H9 (cell line): ENCODE measurements at places on chromosomes 1 and 21.
A peak's percentile ranks its signal among the peaks of the same experiment; 100 is the strongest.

- DNase-seq = no peak
Measured at GRCh38 chr1:205630241-205630640, 1.6 kb downstream of the ELK4 start.

DNA sequence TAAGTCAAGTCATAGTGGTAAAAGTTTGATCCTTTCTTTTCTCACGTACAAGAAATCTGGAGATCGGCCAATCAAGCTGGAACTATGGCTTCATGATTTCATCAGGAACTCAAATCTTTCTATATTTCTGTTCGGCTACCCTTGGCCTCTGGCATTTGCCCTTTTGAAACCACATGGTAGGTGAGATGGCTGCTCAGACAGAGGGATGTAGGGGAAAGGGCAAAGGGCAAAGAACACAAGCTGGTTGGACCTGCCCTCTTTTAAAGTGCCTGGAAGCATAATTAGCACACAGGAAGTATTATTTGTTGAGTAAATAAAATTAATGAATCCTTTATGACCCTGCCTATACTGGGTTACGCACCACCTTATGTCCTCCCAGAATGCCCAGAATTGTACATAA lies 11.5 kb upstream of the RGS1 start:
- no peak for DNase-seq

GRCh38 chr21:36105327-36105842 lies 29.5 kb upstream of the CBR3 start:
- no peak for DNase-seq

DNA sequence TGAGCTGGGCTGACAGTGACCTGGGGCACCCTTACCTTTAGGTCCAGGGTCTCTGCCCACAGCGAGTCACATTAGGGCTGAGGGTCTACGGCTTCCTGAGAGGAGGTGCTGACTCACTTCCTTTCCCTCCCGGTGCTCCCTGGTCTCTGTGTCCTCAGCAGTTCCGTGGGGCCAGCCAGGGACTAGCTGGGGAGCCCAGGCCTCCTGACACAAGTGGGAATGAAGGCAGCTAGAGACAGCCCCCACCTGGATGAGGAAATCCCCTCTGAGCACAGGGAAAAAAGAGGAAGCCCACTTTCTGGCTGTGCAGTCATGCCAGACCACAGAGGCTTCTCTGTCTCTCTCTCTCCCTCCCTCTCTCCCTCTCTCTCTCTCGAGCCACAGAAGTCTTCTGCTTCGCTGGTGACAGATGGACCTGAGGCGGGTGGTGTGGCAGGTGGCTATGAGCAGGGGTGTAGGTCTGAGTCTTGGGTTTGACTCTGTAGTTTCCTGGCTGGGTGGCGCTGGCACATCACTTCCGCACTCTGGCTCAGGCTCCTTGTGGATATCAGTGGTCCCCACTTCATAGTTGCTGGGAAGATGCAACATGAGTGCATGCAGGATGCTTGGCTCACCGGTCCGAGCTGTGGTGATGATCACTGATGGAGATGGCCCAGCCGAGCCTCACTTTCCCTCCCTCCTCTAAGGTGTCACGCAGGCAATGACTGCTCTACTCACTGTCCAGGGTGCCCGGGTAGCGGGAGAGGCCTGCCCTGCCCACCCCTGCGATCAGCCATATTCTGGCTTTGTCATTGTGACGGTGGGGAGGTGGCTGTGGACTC lies 3.5 kb downstream of the SLC66A1 start:
- no peak for DNase-seq

- no peak for DNase-seq
Measured at GRCh38 chr21:31141389-31142000, 103.2 kb upstream of the KRTAP19-8 start.

DNA sequence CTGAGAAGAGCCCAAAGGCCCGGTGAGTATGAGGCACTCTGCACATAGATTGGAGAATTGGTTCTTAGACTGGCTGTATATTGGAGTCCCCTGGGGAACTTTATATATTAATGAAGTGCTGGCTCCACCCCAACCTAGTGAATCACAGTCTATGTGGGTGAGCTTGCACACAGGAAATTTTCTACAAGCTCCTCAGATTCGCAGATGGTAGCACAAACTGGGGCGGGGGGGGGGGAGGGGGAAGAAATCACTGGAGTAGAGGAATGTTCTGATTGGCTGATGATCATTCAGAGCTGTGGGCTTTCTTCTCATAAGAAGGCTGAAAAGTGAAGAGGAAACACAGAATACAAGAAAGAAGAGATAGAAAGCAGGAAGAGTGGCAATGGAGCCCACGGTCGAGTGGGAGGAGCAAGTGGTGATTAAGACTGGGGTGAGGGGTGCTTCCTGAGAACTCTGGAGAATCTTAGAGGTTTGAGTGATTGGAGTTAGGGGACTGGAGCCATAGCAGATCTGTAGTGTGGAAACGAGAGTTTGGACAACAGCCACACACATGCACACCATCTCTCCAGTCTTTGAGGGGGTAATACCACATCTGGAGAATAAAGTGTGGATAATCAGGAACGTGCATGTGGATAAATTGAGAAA lies 465.9 kb upstream of the DAB1 start:
- no peak for DNase-seq

DNA sequence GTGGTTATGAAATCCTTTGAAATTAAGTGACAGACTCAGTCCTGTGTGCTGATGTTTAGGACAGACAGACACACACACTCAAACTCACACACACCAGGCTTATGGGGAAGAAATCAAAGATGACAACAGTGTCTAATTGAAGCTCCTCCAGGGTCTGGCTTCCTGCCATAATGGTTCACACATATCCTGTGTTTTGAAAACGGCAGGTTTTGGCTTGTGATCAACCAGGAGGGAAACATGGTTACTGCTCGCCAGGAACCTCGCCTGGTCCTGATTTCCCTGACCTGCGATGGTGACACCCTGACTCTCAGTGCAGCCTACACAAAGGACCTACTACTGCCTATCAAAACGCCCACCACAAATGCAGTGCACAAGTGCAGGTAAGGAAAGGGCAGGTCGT lies 4.6 kb downstream of the MTARC1 start:
- DNase-seq = no peak

- no peak for DNase-seq
Measured at GRCh38 chr1:66258404-66259105, 275.4 kb upstream of the SGIP1 start.

- no peak for DNase-seq
Measured at GRCh38 chr1:196660852-196661251, 9.0 kb downstream of the CFH start.

GRCh38 chr1:206507284-206508129 lies at the start of gene RASSF5:
Gene RASSF5, plus strand, starts transcription at chr1:206507531. Its CDS starts 72 bp downstream, at chr1:206507603.
- DNase-seq = peak; percentile 93

DNA sequence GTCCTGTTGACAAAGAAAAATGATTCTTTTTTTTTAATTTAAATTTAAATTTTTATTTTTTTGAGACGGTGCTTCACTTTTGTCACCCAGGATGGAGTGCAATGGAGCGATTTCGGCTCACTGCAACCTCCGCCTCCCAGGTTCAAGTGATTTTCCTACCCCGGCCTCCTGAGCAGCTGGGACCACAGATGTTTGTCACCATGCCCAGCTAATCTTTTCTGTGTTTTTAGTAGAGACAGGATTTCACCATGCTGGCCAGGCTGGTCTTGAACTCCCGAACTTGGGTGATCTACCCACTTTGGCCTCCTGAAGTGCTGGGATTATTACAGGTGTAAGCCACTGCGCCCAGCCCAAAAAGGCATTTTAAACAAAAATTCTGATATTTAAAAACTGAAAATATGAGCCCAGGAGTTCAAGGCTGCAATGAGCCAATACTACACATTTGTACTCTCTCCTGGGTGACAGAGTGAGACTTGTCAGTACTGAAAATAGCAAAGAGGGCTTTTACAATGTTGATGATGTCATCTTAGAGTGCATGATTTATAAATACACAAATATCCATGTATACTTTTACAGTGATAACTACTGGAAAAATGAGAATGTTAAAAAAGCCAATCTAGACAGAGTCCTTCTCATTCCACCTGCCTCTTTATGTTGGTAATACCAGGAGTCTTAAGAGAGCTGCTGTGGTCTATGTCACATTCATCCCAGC lies 56.0 kb upstream of the STUM start:
- no peak for DNase-seq

DNA sequence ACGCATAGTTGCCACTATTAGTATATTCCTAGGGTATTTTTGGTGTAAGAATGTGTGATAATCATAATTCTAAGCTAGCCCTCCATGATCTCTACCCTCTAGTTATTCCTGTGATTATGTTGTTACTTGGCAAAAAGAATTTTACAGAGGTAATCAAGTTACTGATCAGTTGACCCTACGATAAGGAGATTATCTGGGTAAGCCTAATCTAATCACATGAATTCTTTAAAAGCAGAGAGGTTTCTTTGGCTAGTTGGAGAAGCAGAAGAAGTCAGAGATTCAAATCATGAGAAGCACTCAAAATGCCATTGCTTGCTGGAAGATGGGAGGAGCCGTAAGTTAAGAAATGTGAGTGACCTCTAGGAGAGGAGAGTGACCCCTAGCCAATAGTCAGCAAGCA lies 72.7 kb downstream of the RPE65 start:
- DNase-seq = no peak

DNA sequence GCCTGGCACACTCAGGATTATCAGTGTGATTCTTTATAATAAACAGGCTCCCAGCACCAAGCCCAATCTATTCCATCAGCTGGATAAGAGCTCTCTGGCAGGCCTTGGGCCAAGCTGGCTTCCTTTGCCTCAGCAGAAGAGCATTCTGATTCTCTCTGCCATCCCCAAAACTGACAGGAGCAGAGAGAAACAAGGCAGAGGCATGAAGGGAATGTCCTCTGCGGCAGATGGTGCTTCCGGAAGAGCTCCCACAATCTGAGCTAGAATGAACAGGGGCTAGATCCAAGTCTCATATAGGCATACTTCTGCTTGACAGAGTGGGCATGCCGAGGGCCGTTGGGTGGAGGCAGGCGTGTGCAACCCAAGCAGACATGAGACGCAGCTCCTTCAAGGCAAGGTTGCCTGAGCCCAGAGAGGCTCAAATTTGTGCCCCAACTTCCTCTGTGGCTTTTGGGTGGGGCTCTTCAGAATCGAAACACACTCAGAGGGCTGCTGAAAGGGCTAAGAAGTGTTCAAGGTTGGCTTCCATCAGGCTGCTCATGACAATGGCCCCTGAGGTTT lies 4.0 kb downstream of the CAPN2 start:
- DNase-seq = no peak

- no peak for DNase-seq
Measured at GRCh38 chr21:38916214-38916964, 110.7 kb downstream of the ETS2 start.

DNA sequence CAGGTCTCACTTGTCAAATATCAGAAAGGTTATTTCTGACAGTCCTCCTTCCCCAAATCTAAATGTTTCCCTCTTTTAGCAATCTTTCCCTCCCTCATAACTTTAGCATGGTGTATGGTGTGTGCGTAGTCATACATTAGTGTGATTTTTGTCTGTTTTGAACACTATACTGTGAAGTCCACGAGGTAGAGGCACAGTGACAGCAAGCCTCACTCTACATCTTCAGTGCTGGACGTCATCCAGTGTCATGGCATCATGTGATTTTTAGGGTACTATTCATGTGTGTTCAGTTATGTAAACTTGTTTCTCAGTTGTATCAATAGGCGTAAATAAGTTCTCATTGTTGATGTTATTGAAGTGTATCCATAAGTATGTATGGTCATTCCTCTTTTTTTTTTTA lies 39.1 kb downstream of the DYRK1A start:
- DNase-seq = no peak

DNA sequence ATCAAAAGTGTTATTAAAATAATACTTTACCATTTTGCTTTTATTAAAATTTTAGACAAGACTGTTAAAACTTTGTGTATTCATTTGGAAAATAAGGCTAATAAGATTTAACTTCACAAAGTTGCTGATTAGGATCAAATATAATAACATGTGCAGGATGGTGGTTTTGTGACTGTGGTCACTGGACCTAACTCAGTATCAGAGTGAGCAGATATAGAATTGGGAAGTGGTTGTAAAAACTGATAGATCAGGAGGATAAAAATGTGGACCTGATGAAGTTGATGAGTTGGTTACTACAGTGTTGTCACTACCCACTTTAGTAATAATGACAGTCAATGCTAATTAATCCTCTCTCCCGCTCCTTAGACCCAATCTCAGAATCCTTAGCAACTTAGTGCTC lies 186.4 kb downstream of the AKT3 start:
- no peak for DNase-seq

GRCh38 chr21:35099310-35099709 lies 50.2 kb upstream of the RUNX1 start:
- no peak for DNase-seq

- no peak for DNase-seq
Measured at GRCh38 chr1:184472136-184472535, 85.3 kb downstream of the C1orf21 start.

DNA sequence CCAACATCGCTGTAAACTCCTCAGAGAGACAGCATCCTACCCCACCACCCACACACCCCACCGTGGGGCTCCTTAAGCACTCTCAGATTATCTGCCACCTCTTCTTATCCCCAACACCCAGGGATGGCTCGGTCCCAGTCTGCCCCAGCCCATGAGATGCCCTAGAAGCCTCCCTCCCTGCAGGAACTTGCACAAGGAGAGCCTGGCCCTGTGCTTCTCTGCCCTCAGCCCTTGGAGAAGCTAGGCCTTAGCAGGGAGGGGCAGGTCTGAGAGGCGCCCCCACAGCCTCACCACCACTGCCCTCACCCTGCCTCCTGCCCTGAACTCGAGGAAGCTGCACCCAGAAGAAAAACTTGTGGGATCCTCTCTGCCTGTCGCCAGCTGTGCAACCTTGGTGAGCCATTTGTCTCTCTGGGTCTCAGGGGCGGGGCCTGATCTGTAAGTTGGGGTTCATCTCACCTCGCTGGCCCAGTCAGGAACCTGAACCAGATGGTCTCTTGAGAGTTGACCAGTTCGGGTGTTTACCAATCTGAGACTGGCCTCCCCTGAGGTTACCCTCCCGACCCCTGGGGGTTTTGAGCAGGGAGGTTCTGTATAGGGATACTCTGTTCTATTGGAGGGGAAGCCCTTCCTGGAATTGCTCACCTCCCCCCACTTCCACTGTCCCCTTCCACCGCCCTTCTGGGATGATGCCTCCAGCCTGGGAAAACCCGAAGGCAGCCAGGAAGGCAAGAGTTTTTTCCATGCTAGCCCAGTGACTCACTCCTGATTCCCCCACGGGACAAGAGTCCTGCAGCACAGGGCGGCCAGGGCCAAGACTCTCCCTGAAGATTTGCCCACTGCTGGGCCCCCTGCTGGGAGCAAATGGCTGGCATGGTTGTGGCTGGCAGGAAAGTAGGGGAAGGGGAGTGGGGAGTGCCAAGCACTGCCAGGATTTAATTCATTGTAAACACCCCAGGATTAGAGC lies at the start of gene S100A3:
S100A3 (minus strand) TSS at position 537 of the 967 bp plus-strand sequence. CDS start 773 bp downstream, outside the sequence.
- DNase-seq = peak; percentile 25

DNA sequence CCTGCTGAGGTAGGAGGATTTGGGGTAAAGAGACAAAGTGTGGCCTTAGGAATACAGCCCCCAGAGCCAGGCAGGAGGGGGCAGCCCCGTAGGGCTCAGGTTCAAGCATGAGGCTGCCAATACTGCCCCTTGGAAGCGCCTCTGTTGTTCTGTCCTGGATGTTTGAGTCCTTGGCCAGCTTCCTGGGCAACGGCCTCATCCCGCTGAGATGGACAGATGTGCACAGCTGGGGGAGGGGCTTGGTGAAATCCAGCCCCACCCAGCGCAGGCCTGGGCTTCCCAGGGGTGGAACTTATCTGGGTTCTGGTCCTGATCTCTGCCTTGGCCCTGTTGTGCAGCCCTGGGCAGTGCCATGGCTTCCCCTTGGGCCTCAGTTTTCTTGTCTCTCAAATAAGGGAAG lies 34.8 kb upstream of the MAN1C1 start:
- no peak for DNase-seq
